Foreskin fibroblast (primary cell): ENCODE measurements at places on chromosomes 6 and 20.

GRCh38 chr20:41526327-41526726, 91.8 kb downstream of the CHD6 start:
- no peak for DNase-seq

- no peak for DNase-seq
Measured at GRCh38 chr6:111522393-111523020, 39.5 kb upstream of the REV3L start.

DNA sequence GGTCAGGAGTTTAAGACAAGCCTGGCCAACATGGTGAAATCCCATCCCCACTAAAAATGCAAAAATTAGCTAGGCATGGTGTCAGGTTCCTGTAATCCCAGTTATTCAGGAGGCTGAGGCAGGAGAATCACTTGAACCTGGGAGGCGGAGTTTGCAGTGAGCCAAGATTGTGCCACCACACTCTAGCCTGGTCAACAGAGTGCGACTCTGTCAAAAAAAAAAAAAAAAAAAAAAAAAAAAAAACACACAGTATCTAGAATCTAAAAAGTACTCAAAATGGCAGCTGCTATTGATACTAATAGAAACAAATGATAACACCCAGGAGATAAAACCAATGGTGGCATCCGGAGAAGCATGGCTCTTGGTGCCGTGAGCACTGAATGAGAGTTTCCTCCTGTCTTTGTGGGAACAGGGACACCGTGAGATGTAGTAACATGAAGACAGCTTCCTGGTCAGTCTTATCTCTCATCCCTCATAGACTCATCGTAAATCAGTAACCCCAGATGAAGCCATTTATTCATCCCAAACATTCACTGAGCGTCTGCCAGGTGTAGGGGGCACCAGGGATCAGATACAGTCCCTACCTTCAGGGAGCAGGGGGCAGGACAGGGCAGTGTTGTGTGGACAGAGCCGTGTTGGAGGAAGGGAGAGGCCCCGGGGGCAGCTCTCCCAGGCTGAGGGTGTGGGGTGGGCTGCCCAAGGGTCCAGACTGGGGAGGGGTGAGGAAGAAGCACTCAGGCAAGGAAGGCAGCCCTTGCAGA, 66.1 kb downstream of the SYNJ2 start:
- DNase-seq, result no peak

DNA sequence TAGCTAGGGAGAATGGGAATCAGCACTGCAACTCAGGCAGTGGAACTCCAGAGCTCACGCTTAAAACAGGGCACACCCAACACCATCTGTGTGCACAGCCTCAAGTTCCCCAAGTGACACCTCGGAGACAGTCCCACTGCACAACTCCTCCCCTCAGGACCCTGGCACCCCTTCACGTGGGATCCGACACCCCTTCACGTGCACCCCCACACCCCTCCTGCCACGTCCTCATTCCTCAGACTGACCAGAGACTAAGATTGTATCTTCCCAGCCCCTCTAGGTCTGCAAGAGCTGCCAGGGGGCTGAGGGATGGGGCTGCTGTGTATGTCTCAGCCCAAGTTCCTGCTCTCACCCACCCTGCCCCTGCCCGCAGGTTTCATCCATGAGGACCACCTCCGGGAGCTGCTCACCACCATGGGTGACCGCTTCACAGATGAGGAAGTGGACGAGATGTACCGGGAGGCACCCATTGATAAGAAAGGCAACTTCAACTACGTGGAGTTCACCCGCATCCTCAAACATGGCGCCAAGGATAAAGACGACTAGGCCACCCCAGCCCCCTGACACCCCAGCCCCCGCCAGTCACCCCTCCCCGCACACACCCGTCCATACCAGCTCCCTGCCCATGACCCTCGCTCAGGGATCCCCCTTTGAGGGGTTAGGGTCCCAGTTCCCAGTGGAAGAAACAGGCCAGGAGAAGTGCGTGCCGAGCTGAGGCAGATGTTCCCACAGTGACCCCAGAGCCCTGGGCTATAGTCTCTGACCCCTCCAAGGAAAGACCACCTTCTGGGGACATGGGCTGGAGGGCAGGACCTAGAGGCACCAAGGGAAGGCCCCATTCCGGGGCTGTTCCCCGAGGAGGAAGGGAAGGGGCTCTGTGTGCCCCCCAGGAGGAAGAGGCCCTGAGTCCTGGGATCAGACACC, 7.6 kb downstream of the MYL9 start:
- no peak for DNase-seq
